NCI-H1105 treated with DMSO at 0.1 percent for 48 hours (cell line): ENCODE measurements at places on chromosomes 12 and 14.

- no peak for DNase-seq
These were observed 645.4 kb upstream of the ATXN7L3B start for GRCh38 chr12:73892201-73892600.

- no peak for DNase-seq
These were observed 8.7 kb downstream of the BEGAIN start for GRCh38 chr14:100578552-100578951.

- no peak for DNase-seq
These were observed 591.2 kb downstream of the VRK1 start for GRCh38 chr14:97388408-97388807.

DNA sequence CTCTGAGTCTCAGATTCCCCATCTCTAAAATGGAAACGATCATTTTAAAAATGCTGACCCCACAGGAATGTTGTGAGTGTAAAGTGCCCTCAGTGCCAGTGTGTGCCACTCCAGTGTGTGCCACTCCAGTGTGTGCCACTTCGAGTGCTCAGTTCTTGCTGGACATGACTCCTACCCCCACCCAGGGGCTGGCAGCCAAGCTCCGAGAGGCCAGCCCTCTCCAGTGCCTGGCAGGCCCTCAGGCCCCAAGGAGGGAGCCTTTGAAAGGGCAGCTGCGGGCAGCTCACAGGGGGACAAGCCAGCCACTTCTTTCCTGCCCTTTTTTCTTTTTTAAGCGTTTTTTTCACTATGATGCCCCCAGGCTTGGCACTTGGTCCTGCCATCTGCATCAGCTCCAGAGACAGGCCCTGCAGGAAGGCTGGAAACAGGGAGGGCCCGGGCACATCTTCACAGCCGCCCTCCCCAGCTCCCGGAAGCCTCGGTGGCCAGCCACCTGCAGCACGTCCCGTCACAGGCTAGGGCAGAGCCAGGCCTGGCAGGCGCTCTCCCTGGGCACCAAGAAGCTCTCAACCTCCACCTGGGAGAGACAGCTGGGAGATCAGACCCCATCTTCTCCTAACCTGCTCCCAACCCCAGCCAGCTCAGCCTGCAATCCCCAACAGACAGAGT is 29.8 kb downstream of the NCOR2 start:
- DNase-seq, result no peak

- DNase-seq, result no peak
These were observed 352.7 kb upstream of the NAV3 start for GRCh38 chr12:77477907-77478533.

DNA sequence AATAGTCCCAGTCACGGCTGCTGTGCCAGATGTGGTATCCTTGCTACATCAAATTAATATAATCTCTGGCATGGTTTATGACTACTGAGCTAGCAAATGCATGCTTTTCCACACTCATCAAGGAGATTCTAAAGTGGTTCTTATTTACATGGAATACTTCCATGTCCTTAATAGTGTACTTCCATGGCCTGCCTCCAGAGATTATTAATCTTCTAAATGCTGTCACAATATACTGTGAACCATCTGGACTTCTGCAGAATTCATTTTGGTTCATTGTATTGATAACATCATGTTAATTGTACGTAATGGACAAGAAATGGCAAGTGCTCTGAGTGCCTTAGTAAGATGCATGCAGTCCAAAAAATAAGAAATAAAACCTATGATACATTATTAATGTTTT is 230.8 kb downstream of the NUAK1 start:
- no peak for DNase-seq

GRCh38 chr12:73598626-73599025 is 939.0 kb upstream of the ATXN7L3B start:
- no peak for DNase-seq

- no peak for DNase-seq
These were observed 115.0 kb downstream of the BTG1 start for GRCh38 chr12:92030618-92031017.

GRCh38 chr12:81835783-81836182 is 76.6 kb upstream of the PPFIA2 start:
- no peak for DNase-seq

DNA sequence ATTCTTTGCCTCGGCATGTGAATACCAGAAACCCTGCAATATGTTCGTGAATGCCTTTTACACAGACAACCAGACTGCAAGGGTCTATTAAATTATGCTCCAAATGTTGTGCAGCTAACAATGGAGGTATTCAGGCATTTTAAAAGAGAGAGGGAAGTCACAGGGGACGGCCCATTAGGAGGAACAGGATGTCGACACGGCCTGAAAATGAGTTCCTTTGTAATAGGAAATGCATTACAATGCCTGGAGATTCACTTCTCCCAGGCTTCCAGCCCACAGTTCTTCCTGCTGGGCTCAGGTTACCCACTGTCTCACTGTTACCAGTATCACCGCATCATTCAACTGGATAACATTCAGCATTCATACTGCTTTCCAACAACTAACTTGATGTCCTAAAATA is 2.5 kb downstream of the DUSP6 start:
- no peak for DNase-seq

DNA sequence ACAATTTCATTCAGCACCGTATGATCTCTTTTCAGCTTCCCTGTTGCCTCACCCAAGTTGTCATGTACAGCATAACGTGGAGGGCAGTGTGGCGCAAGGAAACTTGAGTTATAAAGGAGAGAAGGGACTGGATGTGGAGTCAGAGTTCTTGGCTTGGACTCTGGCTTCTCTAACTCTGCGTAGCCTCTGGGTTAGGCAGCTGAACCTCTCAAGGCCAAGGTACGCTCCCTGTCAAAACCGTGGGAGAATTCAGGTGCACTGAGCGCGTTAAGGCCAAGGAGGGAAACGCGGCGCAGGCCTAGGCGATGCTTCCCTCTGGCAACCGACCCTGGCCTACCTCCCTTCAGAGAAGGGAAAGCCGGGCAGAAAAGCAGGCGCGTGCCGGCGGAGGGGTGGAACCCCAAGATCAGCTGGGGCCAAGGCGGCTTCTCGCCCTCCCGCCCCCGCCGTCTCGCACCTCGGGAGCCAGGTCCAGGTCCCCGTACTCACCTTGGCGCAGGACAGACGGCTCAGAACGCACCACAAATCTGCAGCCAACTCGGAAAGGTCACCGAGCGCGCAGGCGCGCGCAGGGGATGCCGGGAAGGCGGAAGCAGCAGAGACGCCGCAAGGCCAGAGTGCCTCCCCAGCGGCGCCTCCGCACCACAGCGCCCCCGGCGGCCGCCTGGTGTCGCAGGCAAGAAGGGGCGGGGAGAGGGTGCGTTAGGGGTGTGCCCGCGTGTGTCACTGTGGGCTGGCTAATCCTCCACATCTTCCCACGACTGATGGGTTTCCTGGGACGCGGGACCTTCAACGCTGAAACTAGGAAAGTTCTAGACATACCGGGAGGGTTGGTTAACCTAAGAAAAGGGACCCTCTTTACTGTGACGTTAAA is 7.0 kb upstream of the TDRD9 start:
- peak; percentile 88 for DNase-seq

GRCh38 chr14:81464253-81465002 is 64.3 kb upstream of the STON2 start:
- peak; percentile 40 for DNase-seq

DNA sequence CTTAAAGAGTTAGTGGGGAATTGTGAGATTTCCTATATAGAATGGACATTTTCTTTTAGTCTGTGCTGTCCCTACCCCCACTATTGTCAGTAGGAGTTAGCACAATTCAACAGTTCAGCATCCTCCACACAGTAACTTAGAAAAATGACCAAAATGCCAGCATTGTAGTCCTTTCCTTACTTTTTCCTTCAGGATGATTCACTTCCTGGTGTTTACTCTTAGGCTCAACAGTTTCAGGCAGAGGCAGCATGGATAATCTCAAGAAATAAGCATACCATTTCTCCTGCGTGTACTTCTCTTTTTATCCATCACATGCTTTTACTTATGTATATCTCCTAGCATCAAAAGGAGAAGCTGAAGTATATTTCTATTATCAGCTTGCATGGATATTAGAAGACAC is 683.4 kb downstream of the SLC16A7 start:
- DNase-seq, result no peak

- no peak for DNase-seq
These were observed 112.5 kb upstream of the HIF1A start for GRCh38 chr14:61582815-61583214.
